ENCODE measurements at places on chromosomes 4 and X.

DNA sequence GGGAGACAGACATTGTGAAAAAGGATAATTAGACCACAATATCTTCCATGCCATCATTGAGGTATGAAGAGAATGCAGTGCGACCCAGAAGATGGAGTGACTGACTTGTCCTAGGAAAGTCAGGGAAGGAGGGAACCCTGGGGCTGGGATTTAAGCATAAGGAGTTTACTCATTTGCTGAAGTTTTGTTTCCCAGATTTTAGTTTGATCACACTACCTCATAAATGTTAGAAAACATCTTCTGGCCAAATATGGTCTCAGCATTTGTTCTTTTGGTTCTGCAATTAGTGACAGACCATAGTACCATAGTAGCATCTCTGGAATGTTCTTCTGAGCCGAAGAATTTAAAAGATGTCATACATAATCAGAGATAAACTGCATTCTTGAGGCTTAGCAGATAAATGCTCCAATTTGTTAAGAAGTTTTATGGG is 96.5 kb upstream of the PGRMC2 start:
- DNase-seq, result no peak

GRCh38 chr4:2940267-2941137 is 22.7 kb downstream of the NOP14 start:
- no peak for DNase-seq

DNA sequence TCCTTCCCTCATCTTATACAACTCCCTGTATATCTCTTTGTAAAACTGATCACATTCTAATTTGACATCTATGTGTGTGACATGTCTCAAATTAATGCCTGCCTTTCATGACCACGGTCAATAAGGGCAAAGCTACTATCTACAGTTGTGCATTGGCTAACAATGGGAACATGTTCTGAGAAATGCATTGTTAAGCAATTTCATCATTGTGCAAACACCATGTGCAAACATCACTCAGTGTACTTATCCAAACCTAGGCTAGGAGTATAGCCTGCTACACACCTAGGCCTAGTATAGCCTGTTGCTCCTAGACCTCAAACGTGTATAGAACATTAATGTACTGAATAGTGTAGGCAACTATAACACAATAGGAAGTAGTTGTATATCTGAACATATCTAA is 95.0 kb downstream of the BANK1 start:
- DNase-seq, result no peak

DNA sequence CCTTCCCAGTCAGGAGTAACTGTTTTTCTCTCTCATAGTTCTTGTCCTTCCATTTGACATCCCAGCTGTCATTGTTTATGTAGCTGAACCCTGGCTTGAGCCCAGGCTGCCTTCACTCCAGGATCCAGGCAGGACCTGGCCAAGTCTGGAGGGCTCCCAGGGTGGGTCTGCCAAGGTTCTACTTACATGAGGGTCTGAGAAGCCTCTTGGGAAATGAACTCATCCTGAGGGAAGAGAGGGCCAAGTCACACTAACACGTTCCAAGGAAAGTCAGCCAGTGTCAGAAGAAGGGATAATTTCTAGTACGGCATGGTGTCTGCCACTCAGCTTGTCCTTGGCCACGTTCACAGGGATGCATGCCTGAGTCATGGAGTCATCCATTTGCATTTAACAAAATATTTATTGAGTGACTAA is 54.8 kb upstream of the SRD5A3 start:
- DNase-seq, result no peak

DNA sequence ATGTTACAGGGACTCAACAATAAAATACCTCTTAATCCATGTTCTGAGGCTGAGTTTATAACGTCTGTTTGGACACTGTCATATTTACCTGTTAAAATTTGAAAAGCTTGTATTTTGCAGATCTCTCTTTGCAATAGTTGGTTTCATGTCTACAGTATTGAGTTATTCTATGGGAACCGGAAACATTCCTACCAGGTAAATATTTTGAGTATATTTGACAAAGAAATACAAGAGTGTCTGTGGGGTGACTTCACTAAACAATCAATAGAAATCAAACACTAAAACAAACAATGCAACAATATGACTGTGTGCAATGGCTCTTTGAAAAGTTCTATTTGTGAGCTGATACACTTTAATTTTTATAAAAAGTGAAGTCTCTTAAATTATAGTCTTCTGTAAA is 47.7 kb upstream of the CXCL8 start:
- no peak for DNase-seq

Data from neural crest cell (in vitro differentiated cells).